ENCODE measurements at places on chromosomes 2 and 18.

GRCh38 chr2:216363221-216363620 is 9.1 kb downstream of the MARCHF4 start:
- no peak for DNase-seq

DNA sequence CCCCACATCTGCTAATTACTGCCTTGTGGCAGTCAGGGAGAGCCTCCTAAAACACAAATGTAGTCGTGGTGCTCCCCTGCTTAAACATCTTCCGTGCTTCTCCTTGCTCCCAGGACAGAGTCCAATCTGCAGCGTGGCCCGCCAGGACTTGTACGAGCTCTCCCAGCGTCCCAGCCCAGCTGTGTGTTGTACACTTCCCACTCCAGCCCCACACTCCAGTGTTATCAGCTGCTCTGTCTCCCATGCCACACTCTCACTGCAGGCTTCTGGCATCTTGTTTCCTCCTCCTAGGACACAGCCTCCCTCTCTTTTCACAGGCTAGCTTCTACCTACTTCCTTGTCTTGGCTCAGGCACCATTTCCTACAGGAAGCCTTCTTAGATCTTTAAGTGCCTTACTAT is 199.4 kb downstream of the ALPK2 start:
- DNase-seq = no peak

- no peak for DNase-seq
These were observed 215.3 kb upstream of the SETBP1 start for GRCh38 chr18:44465381-44465841.

GRCh38 chr18:55096263-55096951 is 137.1 kb upstream of the CCDC68 start:
- peak; percentile 80 for DNase-seq

GRCh38 chr2:241050624-241051577 is 51.2 kb downstream of the MTERF4 start:
- DNase-seq = no peak

GRCh38 chr18:36179562-36180355 is 7.5 kb upstream of the MOCOS start:
- peak; percentile 66 for DNase-seq
